ENCODE measurements at places on chromosomes 1 and 21. TPM values are rescaled to one million over a fixed set of nuclear protein-coding genes. Genes with fewer than 3 reads are reported as not detected.

NHLH1 gene
- total RNA-seq, result not detected

NUF2 gene
- total RNA-seq, result 0.55 TPM

GRCh38 chr1:200958597-200958996 is 63.9 kb downstream of the INAVA start:
- no peak for DNase-seq

CFAP74 gene
- total RNA-seq, result 9.1 TPM

CFHR3 gene
- total RNA-seq, result not detected

GRCh38 chr1:7993593-7994479 is 32.3 kb downstream of the ERRFI1 start:
- DNase-seq, result no peak

DNA sequence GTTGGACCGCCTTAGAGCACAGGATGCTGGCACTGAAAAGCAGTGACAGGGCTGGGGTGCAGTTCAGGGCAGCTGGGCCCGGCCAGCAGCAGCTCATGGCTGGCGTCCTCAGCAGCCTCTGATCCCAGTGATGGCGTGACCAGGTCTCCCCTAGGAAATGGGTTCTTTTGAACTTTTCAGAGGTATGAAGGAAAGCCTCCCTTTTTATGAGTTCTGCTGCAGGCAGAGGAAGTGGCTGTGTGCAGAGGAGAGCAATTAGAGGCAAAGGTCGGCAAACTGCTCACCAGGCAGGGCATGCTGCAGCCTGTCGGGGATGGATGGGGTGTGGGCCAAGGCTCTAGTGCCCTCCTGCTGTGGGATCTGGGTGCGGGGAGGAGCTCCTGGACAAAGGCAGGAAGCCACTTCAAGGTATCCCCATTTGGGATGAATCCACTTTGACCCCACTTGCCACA is 45.6 kb upstream of the RAB4A start:
- DNase-seq, result no peak

GRCh38 chr1:158931055-158931737 is at the start of gene PYHIN1:
Gene PYHIN1 (plus strand): TSS chr1:158931552. CDS start chr1:158936911, 5,359 bp downstream.
- no peak for DNase-seq

SYDE2 gene
- 6.6 TPM for total RNA-seq

OR2T29 gene
- total RNA-seq, result not detected

DNA sequence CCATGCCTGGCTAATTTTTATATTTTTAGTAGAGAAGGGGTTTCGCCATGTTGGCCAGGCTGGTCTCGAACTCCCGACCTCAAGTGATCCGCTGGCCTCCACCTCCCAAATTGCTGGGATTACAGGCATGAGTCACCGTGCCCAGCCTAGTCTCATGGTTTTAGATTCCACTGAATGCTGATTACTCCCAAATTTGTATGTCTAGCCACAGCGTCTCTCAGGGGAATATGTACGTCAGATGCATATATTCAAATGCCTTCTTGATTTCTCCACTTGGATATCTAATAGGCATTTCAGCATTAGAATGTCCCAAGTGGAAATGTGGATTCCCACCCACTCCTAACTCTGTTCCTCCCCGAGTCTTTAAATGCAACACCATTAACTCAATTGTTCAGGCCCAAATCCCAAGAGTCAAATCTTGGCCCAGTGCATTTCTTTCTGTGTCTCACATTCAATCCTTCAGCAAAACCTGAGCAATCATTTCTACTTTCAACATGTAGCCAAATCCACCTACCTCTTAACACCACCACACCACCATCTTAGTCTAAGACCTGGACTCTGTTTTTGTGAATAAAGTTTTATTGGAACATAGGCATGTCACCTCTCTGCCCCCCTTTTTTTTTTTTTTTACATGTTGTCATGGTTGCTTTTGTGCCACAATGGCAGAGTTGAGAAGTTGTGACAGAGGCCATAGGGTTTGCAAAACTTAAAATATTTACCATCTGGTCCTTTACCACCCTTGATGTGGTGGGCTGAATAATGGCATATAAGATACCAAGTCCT is 9.8 kb upstream of the CAMTA1 start:
- no peak for DNase-seq

- DNase-seq, result no peak
These were observed 70.2 kb downstream of the TRIM11 start for GRCh38 chr1:228336308-228337030.

- no peak for DNase-seq
These were observed 217.6 kb downstream of the PRDM2 start for GRCh38 chr1:13917607-13918006.

SELENBP1 gene
- 108 TPM for total RNA-seq

- DNase-seq, result peak; percentile 35
These were observed 1.0 kb downstream of the DNAJB4 start for GRCh38 chr1:78005755-78006154.

- no peak for DNase-seq
These were observed 1.9 kb downstream of the SLC2A1 start for GRCh38 chr1:42956739-42957138.

OR2L5 gene
- not detected for total RNA-seq

GBP4 gene
- total RNA-seq, result 6.1 TPM

GRCh38 chr1:11176081-11176706 is 13.0 kb upstream of the ANGPTL7 start:
- no peak for DNase-seq

DNA sequence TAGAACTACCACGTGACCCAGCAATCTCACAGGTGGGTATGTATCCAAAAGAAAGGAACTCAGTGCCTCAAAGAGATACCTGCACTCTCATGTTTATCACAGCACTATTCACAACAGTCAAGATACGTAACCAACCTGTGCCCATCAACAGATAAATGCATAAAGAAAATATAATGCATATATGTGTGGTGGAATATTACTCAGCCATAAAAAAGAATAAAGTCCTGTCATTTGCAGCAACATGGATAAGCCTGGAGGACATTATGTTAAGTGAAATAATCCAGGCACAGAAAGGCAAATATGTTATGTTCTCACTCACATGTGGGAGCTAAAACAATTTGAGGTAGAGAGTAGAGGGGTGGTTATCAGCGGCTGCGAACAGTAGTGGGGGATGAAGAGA is 413.8 kb downstream of the SMYD3 start:
- DNase-seq, result no peak

- DNase-seq, result no peak
These were observed 51.5 kb downstream of the PSMG1 start for GRCh38 chr21:39131791-39132190.

DNA sequence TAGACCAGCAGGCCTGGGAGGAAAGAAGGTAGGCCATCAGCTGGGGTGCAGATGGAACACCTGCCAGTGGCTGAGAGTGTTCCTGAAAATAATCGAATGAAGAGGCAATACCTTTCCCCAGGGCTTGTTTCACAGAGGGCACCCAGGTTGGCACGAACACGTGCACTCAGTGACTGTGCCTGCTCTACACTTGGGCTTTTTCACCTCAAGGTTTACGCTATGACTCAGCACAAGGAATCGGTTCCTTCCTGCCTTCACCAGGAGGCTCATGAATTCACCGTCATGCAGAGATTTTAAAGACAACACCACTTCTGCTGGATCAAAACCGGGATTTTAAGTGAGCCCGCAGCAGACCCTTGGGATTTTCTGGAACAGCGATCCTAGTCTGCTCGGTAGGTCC is 118.5 kb upstream of the ADAR start:
- DNase-seq, result no peak

- no peak for DNase-seq
These were observed 54.2 kb downstream of the SYT2 start for GRCh38 chr1:202656057-202656456.

SPRR1B gene
- not detected for total RNA-seq

DNA sequence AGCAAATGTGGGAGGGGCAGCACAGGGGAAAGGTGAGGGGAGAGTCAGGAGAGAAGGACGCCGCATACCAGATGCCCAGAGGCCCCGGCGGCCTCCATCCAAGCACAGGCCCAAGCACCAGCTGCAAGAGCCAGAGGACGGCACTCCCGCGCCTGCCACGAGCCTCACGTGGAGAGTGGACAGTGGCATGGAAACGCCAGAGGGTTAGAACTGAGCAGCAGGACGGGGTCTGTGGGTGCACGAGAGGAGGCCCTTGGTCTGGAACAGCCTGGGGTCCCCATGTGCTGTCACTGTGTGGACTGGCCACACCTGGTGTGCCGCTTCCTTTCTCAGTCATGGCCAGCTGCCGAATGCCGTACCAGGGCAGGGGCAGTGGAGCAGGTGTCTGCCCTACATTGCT is 68.7 kb downstream of the AGPAT3 start:
- DNase-seq, result no peak
